ENCODE measurements at places on chromosomes 6 and 20.

DNA sequence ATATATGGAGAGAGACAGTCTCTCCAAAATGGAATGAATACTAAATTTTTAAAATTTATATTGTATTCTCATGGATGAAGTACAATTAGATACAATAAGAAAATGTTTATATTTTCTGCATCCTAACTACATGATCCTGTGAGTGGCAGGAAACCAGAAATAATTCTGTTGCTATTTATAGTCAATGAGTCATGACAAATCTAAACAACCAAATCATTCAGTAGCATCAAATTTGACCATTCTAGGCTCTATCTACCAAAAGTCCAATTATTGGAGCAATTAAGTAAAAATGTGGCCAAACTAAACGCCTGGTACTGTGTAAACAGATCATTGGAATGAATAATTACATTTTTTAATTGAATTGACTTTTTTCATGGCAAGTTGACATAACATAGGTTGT, 959.8 kb downstream of the EPHA7 start:
- DNase-seq, result no peak

GRCh38 chr6:21596145-21596948, 2.8 kb downstream of the SOX4 start:
- DNase-seq, result peak; percentile 61

- DNase-seq, result no peak
Observed at GRCh38 chr20:44765701-44766347, 20.2 kb downstream of the KCNK15 start.

DNA sequence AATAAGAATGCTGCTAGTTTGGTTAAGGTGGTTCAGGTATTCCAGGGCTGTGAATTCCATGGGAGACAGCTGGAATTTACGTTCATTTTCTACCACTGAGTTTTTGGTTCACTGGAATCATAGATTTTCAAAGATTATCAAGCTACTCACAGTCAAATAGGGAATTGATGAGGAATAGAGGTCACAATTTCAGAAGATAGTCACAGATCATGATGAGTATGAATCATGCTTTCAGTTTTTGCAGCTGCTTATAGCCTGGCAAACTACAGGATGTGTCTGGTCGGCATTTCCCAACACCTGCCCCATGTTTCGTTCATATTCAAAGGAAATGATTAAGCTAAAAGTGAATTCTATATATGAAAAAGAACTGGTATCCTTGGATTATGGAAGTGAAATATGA, 58.7 kb downstream of the BCKDHB start:
- no peak for DNase-seq

GRCh38 chr6:96995903-96996302, 71.4 kb downstream of the KLHL32 start:
- no peak for DNase-seq

GRCh38 chr6:167572841-167573271, 248.0 kb downstream of the TTLL2 start:
- DNase-seq, result no peak

DNA sequence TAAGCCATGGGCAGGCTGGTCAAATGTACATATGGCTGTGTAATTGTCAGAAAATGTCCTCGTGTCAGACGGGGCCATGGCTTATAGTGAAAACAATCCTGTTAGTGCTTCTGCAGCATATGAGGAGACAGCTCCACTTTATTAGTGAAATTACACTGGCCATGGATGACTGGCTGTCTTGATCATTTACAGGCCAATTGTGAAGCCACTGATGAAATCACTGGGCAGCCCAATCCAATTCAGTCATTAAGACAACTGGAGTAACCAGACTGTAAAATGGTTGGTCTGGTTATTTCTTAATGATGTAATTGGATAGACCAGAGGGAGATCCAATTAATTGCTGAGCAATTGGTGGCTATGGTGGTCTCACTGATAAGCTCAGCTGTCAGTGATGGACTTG, 749.5 kb downstream of the KIF16B start:
- no peak for DNase-seq

GRCh38 chr6:113854531-113855499, 2.3 kb upstream of the MARCKS start:
- peak; percentile 86 for DNase-seq
